ENCODE measurements at places on chromosomes 7 and 10. TPM values are rescaled to one million over a fixed set of nuclear protein-coding genes. Genes with fewer than 3 reads are reported as not detected.

DNA sequence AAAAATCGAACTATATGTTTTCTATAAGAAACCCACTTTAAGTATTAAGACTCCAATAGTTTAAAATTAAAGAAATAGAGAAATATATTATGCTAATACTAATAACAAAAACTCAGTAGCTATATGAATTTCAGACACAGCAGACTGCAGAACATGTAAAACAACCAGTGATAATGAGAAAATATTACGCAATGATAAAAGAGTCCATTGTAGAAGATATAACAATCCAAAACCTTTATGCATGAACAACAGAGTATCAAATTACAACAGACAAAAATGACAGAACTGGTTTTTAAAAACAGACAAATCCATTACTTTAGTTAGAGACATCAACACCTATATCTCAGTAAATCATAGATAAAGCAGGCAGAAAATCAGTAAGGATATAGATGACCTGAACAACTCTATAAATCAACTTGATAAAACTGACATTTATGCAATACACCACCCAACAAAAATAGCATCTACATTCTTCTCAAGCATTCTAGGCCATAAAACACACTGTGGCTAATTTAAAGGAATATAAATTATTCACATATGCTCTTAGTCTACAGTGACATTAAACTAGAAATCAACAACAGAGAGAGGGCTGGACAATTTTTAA lies 669.5 kb upstream of the GHITM start:
- no peak for DNase-seq

WNT16 gene
- not detected for polyA plus RNA-seq

ANKRD7 gene
- 0.31 TPM for polyA plus RNA-seq

DNA sequence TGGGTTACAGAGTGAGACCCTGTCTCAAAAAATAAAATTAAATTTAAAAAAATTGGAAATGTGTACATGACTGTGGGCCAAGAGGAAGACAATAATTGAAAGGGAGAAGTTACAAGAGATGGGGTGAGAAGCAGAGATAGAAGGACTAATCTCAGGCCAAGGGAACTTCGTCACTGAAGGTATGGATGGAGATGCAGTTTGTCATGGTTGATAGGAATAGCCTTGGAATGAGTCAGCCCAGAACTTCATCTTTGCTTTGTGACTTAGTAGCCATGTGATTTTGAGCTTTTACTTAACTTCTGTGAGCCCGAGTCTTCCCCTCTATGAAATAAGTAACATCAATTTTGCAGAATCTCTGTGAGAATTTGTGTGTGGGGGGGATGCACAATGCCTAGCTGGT lies 6.5 kb upstream of the PODXL start:
- no peak for DNase-seq

- DNase-seq, result no peak
Observed at GRCh38 chr7:101818287-101819071, 1.1 kb downstream of the CUX1 start.

- no peak for DNase-seq
Observed at GRCh38 chr7:24617957-24618616, 44.8 kb downstream of the PALS2 start.

GRCh38 chr7:30815951-30816644 lies 44.9 kb downstream of the MINDY4 start:
- no peak for DNase-seq

DNA sequence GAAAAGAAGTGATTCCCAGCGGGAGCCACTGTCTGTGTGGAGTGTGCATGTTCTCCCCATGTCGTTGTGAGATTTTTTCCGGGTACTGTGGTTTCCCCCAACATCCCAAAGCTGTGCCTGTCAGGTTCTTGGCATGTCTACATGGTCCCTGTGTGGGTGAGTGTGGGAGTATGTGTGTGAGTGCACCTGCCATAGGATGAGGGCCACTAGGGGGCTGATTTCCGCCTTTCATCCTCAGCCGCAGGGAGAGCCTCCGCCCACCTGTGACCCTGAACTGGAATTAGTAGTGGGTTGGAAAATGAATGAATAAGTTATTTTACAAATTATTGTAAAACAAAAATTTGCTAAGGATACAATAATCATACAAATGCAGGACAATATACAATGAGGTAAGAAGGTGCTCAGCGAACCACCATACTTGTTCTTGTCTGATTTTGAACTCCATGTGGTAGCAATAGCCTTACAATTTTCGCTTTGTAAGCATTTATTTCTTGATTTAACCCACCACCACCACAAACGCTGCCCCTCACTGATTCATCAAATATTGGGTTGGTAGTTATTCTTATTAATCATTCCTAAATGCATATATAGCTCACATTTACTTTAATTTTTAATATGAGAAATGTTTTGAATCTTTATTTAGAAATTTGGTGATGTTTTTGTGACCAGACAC lies 641.2 kb upstream of the VSTM2A start:
- DNase-seq, result no peak

SPDYE16 gene
- 0.62 TPM for polyA plus RNA-seq

PTF1A gene
- not detected for polyA plus RNA-seq

HPSE2 gene
- polyA plus RNA-seq, result not detected

GPNMB gene
- 8.7 TPM for polyA plus RNA-seq

DNA sequence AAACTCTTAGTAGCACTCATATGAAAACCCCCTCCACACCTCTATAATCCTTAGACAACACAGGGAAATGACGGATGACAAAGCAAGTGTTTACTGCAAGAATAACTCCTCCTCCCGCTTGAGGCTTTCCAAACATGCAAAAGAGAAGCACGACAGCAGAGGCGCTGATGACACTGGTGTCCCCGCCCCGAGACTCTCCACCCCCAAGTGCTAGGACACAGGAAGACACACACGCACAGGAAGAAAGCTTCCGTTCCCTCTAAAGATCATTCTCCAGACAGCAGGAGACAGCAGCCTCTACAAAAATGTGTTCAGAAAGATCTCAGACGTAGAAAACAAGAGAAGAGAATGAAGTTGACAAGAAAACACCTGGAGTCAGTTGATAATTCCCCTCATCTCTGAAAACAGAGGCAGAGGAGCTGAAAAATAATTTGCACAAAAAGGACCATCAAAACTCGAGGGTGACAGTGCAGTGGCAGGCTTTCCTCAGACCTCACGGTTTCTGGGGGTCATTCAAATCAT lies 90.2 kb downstream of the DLG5 start:
- peak; percentile 66 for DNase-seq

GIMAP6 gene
- polyA plus RNA-seq, result 24.9 TPM

DNA sequence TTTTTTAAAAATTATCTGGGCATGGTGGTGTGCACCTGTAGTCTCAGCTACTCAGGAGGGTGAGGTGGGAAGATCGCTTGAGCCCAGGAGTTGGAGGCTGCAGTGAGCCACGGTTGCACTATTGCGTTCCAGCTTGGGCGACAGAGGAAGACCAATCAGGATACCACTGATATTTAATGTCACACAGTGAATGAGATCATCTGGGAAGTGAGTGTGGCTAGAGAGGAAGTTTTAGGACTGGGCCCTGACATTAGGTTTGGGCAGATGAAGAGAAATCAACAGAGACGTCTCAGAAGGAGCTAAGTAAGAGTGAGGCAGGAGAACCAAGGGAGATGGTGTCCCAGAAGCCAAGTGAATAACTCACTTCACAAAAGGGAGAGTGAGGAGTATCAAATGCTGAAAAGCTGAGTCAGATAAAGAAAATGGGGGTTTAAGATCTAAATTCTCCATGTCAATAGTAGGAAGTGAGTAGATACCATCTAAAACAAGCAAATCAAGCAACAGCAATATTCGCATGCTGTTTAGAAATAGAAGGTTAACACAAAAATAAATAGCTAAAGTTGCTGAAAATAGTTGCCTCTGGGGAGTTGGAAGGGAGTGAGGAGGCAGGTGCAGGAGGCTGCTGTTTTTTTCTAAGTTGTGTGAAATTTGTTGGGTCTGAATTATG lies 11.5 kb downstream of the PILRA start:
- DNase-seq, result no peak

DNA sequence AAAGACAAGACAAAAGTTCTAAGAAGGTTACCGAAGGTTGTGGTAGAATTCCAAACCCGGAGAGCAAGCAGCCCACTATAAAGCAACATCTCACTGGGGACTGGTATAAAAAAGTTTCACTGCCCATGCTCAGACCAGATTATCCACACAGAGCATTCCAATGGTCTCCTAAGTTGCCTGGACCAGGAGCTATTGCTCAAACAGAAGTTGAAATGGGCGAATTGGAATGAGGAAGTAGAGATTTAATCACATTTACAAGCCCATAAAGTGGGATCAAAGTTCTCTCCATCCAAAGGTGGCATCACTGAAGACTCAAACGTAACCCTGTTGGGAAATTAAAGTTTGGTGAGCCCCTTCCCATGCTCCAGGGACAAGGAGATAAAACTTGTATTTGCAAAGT lies 19.8 kb downstream of the OR2F1 start:
- no peak for DNase-seq

- DNase-seq, result no peak
Observed at GRCh38 chr7:24381894-24382505, 98.0 kb downstream of the NPY start.

- DNase-seq, result no peak
Observed at GRCh38 chr7:2510909-2511768, 8.4 kb upstream of the LFNG start.

CPA1 gene
- polyA plus RNA-seq, result not detected

DNA sequence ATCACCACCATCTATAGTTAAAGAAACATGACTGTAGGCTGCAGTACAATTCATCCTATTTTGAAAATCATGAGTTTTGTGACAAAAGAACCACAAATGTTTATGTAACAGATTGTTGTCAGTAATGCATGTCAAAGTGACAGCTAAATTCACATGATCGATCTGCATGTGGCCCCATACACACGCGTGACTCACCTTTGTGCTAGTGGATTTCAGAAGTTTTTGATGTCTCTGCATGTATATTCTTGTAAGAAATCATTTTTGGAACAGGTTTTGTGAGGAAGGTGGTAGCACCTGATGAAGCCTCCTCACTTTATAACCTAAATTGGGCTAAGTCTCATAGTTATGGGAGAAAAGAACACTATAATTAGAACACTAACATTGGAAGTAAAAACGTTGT lies 17.1 kb downstream of the RNF32 start:
- DNase-seq, result no peak

FGFBP3 gene
- 0.62 TPM for polyA plus RNA-seq

DNA sequence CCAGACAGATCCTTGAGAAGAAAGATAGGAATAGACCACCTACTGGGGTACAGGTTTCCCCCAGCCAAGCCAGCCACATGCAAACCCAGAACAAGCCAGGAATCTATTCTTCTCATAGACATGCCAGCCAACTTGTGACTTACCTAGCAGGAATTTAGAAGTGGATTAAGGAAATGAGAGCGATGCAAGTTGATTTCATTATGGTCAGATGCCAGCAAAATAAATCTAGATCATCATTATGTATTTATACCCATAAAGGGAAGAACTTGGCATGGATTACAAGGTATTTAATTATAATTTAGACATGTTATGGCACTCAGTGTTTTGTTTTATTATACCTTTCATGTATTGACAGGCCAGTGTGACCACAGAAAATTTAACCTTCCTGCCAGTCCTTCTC lies 32.8 kb downstream of the SLC35G1 start:
- DNase-seq, result no peak

DNA sequence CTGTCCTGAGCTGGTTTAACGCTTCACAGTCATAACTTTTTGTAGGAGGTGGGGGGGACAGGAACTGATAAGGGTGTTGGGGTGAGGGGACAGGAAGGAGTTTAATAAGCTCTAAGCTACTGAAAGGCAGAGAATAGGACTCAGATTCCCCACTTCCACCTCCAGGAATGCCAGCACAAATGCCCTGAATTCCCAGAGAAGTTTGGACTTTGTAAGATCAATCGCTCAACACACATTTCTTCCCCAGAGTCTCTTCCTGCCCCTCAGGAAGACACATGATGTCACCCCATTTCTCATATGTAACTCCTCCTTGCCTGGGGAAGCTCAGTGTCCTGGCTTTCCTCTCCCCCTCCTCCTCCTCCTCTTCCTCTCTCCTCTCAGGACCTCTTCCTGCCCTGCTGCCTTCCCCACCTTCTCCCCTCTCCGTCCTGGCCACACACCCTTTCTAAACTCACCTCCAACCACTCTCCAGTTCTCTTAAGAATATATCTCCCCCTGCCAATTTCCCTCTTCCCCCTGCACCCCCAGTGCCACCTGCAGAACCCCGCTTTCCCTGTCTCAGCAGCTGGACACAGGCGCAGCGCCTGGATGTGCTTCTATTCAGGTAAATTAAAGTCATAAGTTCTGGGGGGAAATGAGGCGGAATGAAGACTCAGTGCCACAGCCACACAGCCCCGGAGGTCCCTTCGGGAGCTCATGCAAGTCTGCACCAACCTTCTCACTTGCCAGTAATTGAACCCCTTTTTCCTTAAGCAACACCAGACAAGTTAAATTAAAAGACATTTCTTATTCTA lies 5.3 kb upstream of the LOXL4 start:
- DNase-seq, result no peak

DNA sequence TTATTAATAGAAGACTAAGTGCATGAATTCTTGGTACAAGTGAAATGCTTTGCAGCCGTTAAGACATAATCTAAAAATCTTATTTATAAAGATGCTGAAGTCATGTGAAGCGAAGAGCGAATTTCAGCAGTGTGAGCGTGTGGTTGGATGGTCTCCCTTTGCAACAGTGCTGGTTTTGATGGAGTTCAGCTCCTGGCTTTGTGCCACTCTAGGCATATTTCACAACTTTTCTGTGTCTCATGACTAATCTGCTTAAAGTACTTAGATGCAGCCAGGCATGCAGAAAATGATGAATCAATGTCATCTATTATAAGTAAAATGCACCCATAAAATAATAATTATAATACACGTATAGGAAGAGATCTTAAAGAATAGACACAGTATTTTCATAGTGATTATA lies 107.2 kb upstream of the TCERG1L start:
- no peak for DNase-seq

DNA sequence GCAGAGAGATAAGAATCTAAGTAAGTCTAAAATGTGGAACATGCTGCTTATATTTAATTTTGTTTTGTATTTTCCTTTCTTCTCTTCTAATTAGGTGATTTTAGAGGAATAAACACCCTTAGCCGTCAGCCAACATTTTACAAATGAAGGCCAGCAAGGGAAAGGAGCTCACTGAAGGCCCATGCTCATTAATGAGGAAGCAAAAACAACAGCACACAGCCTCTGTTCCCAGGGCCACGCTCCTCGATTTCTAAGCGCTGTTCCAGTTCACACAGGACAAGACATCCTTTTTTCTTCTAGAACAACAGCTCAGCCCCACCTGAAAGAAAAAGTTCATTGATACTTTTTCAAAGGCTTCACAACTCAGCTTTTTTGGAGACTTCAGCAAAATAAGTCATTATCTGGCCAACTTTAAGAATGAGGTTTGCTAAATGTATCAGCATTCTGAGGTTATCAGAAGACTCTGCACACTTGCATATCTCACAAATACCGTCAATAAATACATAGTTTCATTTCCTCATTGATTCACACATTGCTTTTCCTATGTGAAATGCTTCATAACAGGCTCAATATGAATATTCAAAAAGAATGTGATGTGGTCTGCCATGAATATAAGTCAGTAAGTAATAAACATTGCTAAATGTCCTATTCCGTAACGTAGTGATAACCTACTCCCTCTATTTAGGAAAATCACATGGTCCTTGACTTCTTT lies 34.8 kb upstream of the SFMBT2 start:
- no peak for DNase-seq

GIMAP7 gene
- 5.8 TPM for polyA plus RNA-seq

- DNase-seq, result no peak
Observed at GRCh38 chr7:157674027-157674714, 337.4 kb downstream of the DNAJB6 start.

ARHGEF35 gene
- 5.7 TPM for polyA plus RNA-seq
